ENCODE measurements at places on chromosomes 1 and 21.

DNA sequence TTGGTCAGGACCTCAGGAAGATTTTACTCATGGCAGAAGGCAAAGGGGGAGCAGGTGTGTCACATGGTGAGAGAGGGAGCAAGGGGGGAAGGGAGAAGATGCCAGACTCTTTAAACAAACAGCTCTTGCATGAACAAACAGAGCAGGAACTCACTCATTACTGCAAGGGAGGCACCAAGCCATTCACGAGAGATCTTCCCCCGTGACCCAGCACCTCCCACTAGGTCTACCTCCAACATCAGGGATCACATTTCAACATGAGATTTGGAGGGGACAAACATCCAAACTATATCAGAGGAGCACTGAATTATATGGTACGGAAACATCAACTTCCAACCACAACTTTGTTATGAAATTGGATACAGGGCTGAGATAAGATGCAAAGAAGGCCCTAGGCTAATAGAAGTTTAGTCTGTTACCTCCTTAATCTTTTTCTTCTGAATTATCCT lies 164.9 kb downstream of the ST6GALNAC3 start:
- DNase-seq: no peak

- no peak for DNase-seq
Measured at GRCh38 chr1:226649780-226650179, 89.3 kb downstream of the ITPKB start.

DNA sequence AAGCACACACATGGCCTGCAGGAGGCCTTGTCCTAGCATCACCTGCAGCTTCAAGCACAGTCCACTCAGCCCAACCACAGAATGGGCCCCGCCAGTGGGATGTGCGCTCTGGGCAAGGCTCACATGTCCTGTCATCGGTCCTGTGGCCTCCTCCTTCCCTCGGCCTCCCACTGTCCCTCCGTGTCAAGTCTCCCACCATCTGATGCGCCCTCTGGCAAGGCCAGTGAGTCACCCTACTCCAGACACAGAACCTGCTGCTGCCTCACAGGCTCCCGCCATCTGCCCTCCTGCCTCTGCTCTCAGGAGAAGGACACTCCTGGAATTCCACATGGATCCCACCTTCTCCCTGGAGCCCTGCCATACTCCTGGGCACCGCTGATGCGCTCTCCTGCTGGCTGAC lies 14.2 kb downstream of the KCNAB2 start:
- DNase-seq: no peak

DNA sequence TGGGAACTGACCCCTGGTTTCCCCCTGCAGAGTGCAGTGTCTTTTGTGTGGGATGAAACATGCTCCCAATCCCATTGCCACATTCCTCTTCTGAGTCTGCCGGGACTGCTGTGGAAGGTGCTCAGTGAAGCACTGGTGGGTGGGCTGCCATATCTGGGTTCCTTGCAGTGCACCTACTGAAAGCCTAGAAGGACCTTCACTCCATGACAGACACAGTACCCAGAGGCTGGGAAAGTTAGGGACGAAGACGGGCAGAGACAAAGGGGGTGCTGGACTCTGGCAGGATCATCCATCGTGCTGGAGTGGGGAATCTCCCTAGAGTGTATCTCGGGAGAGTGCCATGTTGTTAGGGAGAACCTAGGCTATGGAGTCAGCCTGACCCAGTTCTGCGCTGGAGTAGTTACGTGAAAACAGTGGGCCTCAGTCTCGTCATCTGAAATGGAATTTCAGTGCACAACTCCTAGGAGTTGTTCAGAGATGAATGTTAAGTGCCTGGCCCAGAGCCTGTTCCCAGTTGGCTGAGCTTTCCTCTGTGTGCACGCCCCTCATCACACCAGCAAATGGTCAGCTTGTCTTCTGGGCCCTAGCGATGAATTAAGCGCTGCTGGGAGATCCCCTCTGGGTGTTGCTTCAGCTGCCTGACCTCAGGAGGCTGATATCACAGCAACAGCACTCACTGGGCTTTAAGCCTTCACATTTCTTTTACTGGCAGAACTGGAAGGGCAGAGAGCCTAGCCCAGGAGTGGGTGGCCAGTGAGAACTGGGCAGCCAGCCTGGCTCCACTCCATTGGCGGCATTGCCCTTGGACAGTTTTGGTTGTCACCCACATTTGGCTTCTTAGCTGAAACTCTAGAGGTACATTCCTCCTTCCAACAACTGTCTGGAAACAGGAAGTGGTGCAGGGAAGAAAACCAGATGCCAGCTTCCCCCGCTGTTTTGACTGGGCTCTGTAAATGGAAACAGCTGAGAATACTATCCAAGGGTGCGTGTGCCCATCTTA lies 479.8 kb upstream of the VAMP3 start:
- DNase-seq: peak; percentile 81

- DNase-seq: no peak
Measured at GRCh38 chr1:230545181-230545580, 97.1 kb upstream of the COG2 start.

DNA sequence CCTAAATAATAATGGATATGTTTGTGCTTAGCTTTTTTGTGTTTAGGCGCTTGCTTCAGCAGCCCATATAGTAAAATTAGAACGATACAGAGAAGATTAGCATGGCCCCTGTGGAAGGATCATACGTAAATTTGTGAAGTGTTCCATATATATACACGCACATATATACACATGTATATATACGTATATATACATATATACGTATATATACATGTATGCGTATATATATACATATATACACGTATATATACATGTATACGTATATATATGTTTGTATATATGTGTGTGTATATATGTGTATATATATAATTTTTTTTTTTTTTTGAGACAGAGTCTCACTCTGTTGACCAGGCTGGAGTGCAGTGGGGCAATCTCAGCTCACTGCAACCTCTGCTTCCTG lies 17.4 kb downstream of the SNX27 start:
- no peak for DNase-seq

DNA sequence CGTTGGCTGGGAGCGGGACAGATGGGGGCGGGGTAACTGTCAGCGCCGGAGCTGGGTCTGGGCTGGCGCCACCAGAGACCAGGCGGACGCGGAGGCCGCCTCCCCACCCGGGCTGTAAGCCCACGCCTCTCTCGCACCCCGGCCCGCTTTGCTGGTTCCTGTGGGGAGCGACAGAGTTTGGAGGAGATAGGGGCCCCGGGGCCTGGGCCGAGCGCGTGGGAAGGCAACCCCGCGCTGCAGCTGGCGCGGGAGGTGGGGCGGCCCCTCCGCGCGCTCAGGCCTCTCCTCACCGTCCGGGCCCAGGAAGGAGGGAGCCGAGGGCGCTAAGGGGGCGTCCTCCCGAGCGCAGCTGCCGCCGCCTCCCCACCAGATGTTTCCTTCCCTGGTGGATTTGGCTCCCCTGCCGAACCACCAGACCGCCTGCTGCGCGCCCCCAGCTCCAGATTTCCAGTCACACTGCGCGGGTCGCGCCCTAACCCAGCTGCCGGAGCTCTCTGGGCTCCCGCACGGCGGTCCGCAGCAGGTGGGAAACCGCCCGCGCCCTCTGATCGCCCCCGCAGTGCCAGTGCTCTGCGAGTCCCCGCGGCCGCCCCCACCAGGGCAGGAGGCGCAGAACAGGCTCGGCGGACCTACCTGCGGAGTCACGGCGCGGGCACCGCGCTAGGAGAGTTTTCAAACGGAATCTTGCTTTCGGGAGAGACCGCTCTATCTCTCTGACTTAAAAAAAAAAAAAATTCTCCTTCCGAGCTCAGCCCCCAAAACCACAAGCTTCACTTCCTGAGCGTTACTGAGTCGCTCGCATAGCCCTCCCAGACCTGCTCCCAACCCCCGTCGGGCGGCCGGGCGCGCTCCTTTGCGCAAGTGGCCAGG lies 1.1 kb downstream of the GFI1 start:
- DNase-seq: no peak

- no peak for DNase-seq
Measured at GRCh38 chr1:162229549-162229948, 147.1 kb downstream of the SPATA46 start.

- DNase-seq: no peak
Measured at GRCh38 chr1:87291107-87291506, 37.6 kb upstream of the LMO4 start.

DNA sequence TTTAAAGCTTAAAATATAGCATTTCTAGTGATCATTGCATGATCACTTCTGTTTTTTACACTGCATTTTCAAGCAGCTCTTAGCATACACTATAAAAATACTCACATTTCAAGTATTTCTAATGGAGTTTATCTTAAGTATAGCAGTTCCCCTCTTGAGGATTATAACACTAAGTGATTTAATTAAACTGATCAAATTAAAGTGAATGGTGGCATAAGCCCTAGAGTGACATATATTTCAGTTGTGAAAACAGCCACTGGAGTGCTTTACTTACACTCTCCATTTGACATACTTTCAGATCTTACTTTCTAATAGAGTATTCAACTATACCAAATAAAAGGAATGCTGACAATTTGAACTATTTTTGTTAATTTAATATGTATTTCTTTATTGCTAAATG lies 623.3 kb upstream of the TMPRSS15 start:
- DNase-seq: no peak

- DNase-seq: no peak
Measured at GRCh38 chr1:223233019-223233409, 90.0 kb upstream of the TLR5 start.

GRCh38 chr1:43056981-43057391 lies 98.3 kb upstream of the SLC2A1 start:
- no peak for DNase-seq
